ENCODE measurements at places on chromosomes 7 and 10. TPM values are rescaled to one million over a fixed set of nuclear protein-coding genes. Genes with fewer than 3 reads are reported as not detected.

The PKD1L1 gene
- total RNA-seq, result 0.19 TPM

- no peaks in the 10 kb centered on the region for H3K27me3 ChIP-seq
- H3K4me3 ChIP-seq, result no peak overlapping the region
- H3K27ac ChIP-seq, result no peak overlapping the region
Measured at GRCh38 chr10:44954042-44954441, 5.6 kb upstream of the RASSF4 start.

DNA sequence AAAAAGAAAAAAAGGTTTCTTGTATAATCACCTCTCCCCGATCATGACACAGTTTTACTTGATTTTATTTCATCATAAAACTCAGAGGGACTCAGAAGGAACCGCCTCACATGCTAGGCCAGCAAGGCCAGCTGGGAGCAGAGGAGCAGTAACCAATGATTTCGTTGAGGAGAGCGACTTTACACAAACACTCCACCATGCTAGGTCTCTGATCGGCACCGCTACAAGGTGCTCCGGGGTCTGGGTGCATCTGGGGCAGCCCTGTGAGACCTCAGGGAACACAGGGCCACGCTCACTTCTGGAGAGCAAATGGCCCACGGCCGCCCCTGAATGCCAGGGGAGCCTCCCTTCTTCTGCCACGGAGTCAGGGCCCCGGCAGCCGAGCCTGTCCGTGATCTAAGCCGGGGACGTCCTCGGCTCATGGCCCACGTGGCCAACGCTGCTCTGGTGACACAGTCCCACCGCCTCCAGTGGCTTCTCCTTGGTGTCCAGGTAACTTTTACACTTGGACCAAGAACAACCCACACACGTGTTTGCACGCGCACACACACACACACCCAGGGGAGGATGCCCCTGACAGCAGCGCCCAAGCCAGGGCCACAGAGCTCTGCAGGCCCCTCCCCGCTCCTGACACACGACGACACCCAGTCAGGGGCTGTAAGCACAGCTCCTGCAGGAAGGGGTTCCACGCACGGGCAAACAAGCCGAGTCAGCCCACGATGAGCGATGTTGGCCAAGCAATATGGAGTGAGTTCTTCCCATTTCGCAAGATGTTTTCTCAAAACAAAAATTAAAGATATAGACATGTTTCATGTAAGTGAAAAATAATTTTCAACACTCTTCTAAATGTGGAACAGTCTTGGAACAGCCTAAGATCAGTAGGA, 332.3 kb downstream of the DNAJB6 start:
- no peak for DNase-seq
- peaks cover 3% of the 10 kb centered on the region for H3K4me1 ChIP-seq
- H3K27ac ChIP-seq, result no peak overlapping the region
- peaks cover 50% of the 10 kb centered on the region for H3K27me3 ChIP-seq
- H3K36me3 ChIP-seq, result no peaks in the 10 kb centered on the region

DNA sequence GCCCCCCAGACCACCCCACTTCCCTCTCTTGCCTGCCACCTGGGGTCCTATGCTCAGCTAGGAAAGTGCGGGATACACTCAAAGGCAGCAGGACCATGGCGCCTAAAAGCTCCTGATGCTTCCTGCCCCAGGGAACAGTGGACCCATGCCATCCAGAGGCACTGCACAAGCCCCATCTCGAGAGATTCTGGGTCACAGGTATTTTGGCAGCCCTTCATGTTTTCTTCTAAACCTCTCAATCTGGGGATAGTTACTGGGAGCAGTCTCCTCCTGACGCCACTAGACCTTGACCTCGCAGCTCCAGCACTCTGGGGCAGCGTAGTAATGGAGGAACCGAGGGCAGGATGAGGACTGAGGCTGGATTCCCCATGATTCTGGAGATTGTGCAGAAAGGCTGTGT, 107.1 kb downstream of the GRK5 start:
- no peak overlapping the region for H3K27ac ChIP-seq
- peaks cover 66% of the 10 kb centered on the region for H3K4me1 ChIP-seq
- H3K27me3 ChIP-seq, result peaks cover 25% of the 10 kb centered on the region
- no peak for DNase-seq

DNA sequence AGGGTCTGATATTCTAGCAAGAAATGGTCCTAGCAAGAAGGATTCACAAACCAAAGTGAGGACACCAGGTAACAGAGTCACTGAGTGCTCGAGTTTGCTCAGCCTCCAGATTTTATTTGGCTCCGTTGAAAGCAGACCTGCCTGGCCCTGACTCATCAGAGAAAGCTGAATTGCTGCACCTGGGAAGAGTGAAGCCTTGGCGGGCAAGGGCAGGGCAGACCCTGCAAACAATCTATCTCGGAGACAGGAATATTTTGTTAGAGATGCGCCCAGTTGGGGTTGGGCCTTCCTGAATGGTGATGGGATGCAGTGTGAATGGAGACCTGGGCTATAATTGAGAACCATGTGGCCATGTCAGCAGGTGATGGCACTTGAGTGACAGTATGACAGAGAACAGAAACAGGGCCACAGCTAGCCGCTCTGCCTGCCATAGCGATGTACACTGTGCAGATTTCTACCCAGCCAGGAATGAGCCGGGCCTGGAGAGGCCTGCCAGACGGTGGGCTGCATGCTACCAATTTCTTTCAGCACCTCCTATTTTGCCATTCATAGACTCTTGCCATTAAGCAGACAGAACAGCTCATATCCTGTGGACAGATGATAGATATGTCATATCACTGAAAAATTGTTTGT, 744.2 kb downstream of the LRMDA start:
- no peaks in the 10 kb centered on the region for H3K27me3 ChIP-seq
- H3K4me1 ChIP-seq, result no peaks in the 10 kb centered on the region
- H3K36me3 ChIP-seq, result no peaks in the 10 kb centered on the region

DNA sequence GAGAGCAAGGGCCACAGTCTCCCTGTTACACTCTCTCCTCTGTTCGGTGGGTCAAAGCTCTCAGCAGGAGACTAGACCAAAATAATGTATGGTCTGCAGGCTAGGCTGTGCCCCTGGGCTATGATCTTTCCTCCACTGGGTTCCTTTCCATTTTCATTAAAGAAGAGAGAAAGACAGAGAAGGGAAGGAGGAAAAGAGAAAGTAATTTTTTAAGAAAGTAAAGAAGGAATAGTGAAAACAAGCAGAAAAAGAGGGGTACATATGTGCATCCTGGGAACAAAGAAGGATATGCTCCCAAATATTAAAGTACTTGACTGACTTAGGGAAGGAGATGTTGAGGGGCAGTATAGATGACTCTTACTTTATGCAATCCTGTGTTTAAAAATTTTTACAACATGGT, 33.6 kb upstream of the PIK3AP1 start:
- H3K36me3 ChIP-seq, result no peaks in the 10 kb centered on the region
- no peak overlapping the region for H3K4me3 ChIP-seq
- DNase-seq, result no peak
- H3K4me1 ChIP-seq, result peaks cover 9% of the 10 kb centered on the region
- H3K27ac ChIP-seq, result no peak overlapping the region
- peaks cover 8% of the 10 kb centered on the region for H3K27me3 ChIP-seq

DNA sequence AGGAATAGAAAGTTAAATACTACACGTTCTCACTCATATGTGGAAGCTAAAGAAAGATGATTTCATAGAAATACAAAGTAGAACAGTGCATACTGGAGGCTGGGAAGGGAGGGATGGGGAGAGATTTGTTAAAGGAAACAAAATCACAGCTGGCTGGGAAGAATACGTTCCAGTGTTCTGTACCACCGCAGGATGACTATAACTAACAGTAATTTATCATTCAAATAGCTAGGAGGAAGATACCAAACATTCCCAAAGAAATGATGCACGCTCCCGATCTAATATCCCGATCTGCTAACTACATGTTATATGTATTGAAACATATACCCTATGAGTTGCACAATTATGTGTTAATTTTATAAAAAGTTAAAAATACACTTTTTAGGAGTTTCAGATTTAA, 162.3 kb downstream of the ZMYND11 start:
- H3K27me3 ChIP-seq, result no peaks in the 10 kb centered on the region

DNA sequence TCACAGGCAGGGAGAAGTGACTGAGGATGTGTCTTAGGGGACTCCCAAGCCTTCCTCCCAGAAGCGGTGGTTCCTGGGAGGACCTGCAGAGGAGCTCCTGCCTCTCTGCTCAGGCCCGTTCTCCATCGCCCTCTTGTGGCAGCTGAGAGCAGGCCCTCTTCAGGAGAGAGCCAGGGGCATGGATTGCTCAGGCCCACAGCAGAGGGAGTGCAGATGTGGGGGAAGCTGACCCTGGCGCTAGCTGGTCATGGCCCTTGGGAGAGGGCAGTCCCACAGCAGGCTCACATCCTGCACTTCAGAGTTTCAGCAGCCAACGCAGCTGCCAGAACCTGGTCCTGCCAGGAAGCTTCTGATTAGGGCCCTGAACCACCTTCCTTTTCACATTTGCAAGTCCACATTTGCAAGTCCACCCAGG, 94.8 kb upstream of the TARP start:
- H3K27ac ChIP-seq, result peak overlapping the region; percentile 83
- H3K4me1 ChIP-seq, result peaks cover 75% of the 10 kb centered on the region
- H3K4me3 ChIP-seq, result peak overlapping the region; percentile 61
- H3K27me3 ChIP-seq, result no peaks in the 10 kb centered on the region

- peak overlapping the region; percentile 96 for H3K4me3 ChIP-seq
- peaks cover 56% of the 10 kb centered on the region for H3K4me1 ChIP-seq
- H3K36me3 ChIP-seq, result peaks cover 30% of the 10 kb centered on the region
- H3K27ac ChIP-seq, result peak overlapping the region; percentile 97
- no peaks in the 10 kb centered on the region for H3K27me3 ChIP-seq
Measured at GRCh38 chr10:113854761-113855588, 514 bp downstream of the NHLRC2 start.

Measured in activated CD8-positive, alpha-beta memory T cell treated with anti-CD3 and anti-CD28 coated beads, Interleukin-2, amount 10 ng/mL, durations not matched to agents 7 days and 5 days (primary cell).